ENCODE measurements at places on chromosomes 1 and 21.

DNA sequence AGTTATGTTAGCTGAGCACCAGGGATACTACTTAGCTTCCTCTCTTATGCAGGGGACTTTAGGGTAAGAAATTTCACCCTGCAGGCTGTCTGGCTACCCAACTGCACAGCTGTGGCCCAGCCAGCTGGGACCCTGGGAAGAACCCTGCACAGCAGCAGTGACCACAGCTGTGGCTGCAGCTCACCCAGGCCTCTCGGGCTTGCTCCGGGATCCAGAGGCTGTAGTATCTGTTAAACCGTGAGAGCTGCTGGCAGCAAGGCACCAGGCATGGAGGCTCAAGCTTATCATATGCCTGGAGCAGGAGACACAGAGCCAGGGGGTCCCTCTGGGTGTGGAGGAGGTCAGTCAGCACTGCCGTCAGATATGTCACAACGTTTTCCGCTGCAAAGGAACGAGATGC lies 40.3 kb downstream of the URB1 start:
- DNase-seq, result no peak

DNA sequence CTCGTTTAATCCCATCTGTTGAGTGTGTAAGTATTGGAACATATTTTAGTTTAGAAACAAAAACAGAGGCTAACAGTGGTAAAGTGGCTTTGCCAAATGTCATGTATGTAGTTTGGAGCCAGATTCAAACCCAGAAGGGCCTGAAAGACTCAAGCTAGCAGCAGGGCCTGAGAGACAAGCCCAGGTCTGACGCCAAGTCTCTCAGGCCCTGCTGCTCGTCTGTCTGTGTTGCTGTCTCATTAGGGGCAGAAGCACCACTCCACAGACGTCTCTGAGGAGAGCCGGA lies 8.3 kb downstream of the CITED4 start:
- no peak for DNase-seq

DNA sequence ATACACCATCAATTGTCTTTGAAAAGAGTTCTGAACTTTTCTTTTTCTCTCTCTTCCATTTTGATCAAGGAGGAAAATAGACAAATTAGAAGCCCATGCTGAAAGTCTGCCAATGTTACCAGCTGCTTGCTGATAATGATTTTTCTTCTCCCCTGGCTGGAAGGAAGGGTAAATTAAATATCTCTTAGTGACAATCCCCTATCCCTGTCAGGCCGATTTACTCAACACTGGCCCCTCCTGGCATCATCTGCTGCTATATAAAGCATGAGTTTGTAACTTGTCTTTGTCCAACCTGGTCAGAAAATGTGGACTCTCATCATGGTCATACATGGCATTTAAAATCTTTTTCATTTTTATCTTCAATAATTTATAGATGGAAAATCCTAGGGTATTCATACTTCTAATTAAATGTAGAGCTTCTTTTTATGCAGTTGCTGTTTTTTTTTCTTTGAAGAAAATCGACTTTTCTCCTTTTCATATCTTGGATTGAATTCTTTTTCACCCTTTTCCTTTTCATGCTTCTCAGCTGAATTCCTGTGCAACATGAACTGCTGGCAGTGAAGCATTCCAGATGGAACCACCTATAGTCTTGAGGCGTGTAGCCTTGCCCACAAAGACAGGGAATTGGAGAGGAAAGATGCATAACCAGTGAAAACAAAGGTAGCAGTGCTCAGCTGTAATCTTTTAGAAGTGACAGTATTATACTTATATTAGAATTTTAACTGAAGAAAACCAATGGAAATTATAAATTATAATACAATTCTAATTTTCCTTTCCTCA lies 214.7 kb upstream of the PTGFR start:
- no peak for DNase-seq

GRCh38 chr1:115283249-115283648 lies 54.8 kb downstream of the NGF start:
- DNase-seq, result no peak

- DNase-seq, result no peak
Observed at GRCh38 chr1:111204983-111205713, 4.7 kb upstream of the DENND2D start.

- DNase-seq, result no peak
Observed at GRCh38 chr1:26285366-26286063, 5.6 kb downstream of the SH3BGRL3 start.

DNA sequence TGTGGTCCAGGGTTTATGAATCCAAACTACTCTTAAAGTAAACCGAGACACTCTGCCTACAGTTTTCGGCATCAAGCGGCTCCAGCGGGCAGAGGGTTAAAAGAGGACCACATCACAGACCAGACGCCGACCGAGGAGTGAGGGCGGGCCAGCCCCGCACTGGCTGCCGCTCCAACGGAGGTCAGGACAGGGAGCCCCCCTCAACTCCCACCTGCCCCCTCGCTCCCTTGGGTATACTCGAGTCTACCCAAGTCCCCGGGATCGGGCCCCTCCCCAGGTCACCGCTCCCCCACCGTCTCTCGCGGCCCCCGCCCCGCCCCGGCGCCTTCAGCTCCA lies 312 bp downstream of the ARNT start:
- DNase-seq, result no peak

DNA sequence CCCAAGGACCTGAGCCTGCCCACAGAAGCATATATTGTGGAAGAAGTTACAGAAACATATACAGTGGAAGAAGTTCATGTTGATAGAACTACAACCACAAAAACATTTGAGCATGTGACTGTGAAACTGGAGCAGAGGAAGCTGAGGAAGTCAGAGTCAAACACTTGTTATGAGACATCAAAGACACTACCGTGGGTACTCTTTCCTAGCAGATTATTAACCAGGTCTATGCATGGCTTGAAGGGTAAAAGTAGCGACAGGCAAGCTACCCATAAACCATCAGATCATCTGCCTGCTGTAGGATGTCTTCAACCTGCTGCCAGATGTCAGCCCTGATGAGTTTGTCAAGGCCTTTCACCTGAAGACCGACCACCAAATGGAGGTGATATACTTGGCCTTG lies 35.8 kb downstream of the IVNS1ABP start:
- no peak for DNase-seq

DNA sequence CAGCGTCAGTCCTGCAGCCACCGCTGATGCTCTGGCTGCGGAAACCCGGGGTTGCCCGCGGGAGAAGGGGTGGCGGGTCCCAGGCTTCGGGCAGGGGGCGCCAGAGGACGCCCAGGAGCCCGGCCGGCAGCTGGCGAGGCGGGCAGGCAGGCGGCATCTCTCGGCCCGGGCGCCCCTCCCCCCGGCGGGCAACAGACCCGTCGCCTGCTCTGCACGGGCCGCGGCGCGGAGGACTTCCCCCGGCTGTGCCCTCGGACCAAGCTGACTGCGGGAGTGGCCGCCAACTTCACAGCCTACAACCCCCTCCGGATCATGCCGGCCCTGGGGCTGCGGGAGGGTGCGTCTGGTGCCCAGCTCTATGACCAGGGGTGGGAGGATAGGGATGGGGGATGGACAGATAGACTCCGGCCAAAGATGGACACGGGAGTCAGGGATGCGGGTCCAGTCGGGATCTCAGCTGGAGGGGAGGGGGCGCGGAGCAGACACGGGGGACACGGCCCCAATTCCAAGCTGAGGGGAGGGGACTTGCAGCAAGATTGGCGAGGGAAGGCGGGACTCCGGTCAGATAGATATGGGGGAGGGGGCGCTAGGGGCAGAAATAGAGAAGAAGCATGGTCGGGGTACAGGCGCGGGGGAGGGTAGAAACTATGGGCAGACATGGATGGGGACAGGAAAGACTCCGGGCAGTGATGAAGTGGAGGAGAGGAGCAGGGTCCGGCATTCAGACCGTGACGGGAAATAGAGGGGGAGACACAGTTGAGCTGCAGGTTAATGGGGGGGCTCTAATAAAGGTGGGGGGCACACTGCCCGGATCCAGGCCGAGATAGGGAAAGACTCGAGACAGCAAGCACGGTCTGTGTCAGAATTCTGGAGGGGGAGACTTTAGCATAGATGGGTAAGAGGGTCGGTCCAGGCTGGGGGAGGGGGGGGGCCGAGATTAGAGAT lies 1.1 kb downstream of the ADGRB2 start:
- peak; percentile 57 for DNase-seq

- DNase-seq, result no peak
Observed at GRCh38 chr21:44089001-44089911, 17.9 kb upstream of the PWP2 start.

All from hematopoietic multipotent progenitor cell (in vitro differentiated cells).